GM04504 (cell line): ENCODE measurements at places on chromosomes 2 and 18.
A peak's percentile ranks its signal among the peaks of the same experiment; 100 is the strongest.

- no peak for DNase-seq
Measured at GRCh38 chr2:217654168-217654567, 348.6 kb downstream of the TNS1 start.

GRCh38 chr2:235855011-235855410, 313.2 kb downstream of the GBX2 start:
- DNase-seq: no peak

GRCh38 chr2:23859983-23860382, 66.9 kb downstream of the ATAD2B start:
- peak; percentile 18 for DNase-seq

GRCh38 chr2:102042196-102043081, 50.7 kb downstream of the IL1R2 start:
- no peak for DNase-seq

GRCh38 chr2:23757686-23758433, 169.1 kb downstream of the ATAD2B start:
- DNase-seq: peak; percentile 29

GRCh38 chr2:48316753-48317750, 212.9 kb upstream of the STON1 start:
- no peak for DNase-seq

DNA sequence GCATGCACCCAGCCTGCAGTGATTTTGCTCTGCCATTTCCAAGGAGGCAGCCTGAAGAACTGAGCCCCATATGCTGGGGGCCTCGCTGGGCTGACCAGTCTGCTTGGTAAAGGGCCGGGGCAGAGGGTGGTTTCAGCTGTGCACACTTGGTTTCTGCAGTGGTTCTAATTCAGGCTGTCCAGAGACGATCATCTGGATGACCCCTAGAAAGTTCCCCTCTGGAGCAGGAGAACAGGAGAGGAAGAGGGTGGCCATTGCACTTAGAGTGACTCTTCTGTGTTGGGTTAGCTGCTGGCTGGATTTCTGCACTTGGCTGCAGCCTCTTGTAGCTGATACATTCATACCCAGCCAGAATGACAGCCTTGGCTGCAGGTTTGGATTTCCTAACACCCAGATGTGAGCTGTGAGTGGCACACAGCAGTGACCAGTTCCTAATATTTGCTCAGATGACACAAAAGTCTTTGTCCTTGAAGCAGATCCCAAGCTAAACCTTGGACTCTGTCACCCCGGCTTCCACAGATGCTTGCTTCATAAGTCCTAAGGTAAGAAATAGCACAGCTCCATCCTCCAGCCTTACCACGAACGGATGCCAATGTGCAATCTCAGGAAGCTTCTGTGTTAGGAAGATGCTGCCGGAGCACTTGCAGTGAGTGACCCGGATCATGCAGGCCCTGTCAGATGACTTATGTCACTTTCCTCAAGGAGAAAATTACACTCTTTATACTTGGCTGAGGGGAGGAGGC, 105.6 kb downstream of the HNRNPLL start:
- no peak for DNase-seq

DNA sequence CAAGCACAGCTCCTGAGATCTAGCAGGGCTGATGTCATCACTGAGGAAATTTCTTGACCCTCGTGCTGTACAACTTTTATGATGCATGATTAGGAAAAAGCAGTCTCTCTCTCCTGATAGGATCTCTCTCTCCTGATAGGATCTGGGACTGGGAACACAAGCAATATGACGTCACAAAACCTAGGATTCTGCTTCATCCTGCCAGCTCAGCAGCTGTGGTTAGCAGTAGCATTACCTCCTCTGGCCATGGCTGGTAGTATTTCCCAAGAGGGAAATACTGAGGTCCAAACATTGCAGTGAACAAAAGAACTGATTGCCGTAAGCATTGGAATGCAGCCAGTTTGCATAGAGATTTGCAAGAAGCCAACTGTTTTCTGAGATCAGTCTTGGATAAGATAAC, 521.2 kb upstream of the POU3F3 start:
- no peak for DNase-seq

DNA sequence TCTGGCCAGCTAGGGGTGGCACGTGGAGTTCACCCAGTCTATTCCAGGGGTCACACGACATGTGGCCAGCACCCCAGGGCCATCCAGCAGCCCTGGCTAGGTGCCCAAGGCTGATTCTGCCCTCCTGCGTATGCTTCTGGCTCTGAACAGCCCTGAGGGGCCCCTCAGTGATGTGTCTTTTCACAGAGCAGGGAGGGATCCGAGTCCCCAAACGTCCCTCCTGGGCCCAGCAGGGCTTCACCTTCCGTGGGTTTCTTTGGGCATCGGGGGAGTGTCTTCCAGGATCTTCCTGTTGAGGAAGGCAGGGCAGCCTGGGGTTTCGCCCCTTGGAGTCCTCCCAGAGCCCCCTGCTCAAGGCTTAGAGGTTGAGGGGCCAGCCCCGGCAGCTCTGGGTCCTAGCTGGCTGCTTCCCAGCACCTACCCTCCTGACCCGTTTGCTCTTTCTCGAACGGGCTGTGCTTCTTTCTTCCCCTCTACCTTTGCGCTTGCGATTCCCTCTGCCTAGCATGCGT, 165.9 kb downstream of the DYSF start:
- DNase-seq: no peak

GRCh38 chr18:58257461-58257860, 213.4 kb downstream of the NEDD4L start:
- no peak for DNase-seq

DNA sequence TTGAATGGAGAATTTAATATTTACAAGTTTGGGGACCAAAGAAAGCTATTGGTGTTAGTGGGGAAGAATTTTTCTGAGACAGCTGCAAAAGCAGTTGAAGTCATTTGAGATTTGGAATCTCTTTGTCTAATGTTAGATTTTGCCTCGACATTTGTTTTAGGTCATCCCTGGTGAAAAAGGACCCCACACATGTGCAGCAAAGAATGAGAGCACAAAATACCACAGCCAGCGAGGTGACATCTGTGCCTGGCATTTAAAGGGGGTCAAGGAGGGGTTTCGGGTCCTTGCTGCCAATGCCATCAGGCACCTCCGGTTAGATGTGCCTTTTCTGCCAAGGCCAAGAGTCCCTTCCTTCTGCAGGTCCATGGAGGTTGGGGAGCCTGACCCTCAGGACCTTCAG, 173.3 kb downstream of the TRIB2 start:
- no peak for DNase-seq

DNA sequence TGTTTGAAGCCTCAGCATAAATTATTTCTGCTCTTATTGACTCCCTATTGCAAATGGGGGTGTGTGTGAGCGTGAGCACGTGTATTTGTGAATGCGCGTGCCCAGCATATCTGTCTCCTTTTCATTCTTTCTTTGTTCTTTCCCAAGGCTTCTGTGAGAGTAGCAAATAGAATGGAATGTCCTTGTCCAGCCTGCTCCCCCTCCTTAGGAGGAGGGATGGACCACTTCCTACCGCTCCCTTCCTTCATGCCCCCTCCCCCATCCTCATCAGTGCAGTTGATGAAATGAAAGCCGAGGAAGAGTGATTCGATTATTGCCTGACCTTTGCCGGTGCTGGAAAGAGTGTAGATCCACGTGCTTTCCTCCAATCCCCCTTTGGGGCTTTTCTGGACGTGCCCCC, 102.0 kb downstream of the CPO start:
- DNase-seq: no peak

GRCh38 chr18:43148231-43148630, 32.7 kb upstream of the RIT2 start:
- DNase-seq: no peak

- no peak for DNase-seq
Measured at GRCh38 chr2:160141912-160142311, 58.2 kb downstream of the ITGB6 start.

DNA sequence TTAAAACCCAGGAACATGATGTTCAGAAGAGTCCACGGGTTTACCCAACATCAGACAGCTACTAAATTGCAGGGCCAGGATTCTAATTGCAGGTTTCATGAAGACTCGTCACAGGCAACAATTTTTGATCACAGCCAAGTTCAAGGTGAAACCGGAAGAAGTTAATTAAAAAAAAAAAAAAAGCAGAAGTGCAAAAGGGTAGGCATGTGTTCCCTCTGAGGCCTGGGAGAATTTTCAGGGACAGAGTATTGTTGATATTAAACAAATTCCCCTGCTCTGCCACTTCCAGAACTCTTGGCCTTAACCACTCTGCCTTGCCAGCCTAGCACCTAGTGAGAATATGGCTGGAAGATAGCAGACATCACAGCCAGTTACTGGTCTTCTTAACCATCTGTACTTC, 99.4 kb upstream of the TRIB2 start:
- DNase-seq: no peak

- no peak for DNase-seq
Measured at GRCh38 chr18:49169037-49169521, 218.3 kb upstream of the SMAD7 start.

- no peak for DNase-seq
Measured at GRCh38 chr2:106530866-106531265, 43.7 kb downstream of the CD8B2 start.

- no peak for DNase-seq
Measured at GRCh38 chr18:73318739-73319479, 451.1 kb upstream of the NETO1 start.

DNA sequence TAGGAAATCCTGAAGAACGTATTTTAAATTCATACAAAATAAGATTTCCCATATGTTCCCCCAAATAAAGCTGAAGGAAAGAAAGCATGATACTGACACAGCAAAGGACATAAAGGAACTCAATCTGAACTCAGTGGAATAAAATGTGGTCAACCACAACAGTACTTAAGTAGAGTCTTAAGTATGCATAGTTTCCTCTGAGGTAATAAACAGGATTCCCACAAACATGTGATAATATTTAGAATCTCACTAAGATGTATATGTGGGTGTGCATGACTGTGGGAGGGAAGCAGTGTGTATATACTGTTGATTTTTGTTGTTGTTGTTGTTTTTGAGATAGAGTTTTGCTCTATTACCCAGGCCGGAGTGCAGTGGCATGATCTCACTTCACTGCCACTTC, 69.3 kb downstream of the NOL10 start:
- DNase-seq: peak; percentile 43
